NCI-H187 (cell line): ENCODE measurements at places on chromosomes 5 and 9.

DNA sequence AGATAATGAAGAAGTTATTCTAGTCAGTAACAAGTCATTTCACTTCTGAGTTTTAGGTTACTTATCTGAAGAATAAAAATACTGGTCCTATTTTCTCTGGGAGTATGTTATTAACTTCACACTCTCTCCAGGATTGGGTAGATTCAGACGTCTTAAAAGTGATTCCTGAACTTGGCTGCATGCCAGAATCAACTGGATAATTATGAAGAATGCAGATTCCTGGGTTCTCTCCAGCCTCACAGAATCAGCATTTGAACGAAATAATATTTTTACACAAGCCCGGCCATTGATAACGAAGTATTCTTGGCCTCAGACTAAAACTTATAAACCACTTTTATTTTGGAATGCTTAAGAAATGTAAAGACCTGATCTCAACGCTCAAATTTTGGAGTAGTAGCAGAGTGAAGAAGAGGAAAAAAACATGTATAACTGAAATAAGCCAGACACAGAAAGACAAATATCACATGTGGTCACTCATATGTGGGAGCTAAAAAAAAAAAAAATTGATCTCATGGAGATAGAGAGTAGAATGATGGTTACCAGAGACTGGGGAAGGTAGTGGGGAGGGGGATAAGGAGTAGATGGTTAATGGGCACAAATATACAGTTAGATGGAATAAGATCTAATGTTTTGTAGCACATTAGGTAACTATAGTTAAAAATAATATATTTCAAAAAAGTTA, 507.3 kb downstream of the ISL1 start:
- no peak for DNase-seq

- DNase-seq: no peak
Measured at GRCh38 chr5:54757541-54757940, 227.9 kb downstream of the ESM1 start.

DNA sequence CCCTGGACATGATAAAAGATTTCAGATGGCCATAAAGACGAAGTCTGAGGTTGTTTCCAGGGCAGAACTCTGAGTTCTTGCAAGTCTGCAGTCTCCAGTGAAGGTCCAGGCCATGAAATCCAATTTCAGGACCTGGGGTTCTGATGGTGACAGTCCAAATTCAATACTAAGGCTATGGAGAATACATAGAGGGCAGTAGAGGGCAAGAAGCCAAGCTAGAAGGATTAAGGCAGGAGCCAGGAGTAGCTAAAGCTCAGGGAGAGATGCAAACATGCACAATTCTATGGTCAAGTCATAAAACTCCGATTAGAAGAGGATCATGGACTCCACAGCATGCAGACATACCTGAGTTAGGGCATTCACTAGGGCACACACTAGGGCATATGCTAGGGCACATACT, 11.4 kb downstream of the SLIT3 start:
- no peak for DNase-seq

DNA sequence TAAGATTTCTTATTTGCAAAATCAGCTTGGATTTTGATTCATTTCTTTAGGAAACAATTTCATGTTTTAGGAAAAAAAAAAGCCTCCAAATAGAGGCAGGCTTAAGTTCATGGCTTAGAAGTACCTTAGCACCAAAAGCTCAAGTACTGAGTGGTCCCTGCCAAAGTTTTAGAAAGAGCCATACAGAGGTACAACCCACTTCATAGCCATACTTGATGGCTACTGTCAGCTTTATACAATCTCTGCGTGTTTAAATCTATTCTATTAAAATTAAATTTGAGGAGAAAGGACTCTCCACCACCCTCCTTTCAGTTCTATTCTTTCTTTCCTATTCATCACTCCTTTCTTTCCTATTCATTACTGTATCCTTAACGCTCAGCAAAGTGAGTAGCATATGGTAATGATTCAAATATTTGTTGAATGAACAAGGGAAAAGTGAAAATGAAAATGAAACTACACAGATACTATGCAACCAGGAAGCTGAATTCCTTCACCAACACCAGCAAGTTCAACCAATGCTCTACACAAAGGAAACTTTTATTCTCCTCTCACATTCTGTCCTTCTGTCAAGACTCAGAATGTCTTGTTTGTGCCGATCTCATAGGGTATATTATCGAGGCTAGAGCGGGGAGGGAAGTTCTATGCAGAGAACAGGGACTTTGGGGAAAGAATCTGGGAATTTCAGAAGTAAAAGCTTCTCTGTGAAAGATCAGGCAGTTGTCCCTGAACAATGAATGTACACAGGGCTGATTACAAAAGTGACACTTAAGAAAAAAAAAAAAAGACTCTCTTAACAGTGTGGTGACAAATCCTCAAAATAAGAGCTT, 138.6 kb upstream of the SPEF2 start:
- no peak for DNase-seq

- no peak for DNase-seq
Measured at GRCh38 chr5:155987265-155987810, 339.6 kb upstream of the SGCD start.

DNA sequence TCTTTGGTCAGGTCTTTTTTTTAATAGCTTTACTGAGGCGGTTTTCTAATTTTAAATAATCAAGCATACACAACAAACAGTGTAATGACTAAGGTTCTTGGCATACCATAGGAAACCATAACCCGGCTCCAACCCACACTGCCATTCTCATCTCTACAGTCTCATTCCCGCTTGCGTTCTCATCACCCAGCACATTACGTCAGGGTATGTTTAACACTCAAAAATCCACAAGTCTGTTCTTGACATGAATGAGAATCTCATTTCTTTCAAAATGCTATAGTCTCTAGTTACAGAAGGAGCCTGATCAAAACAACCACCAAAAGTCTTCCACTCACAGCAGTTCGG, 505 bp downstream of the C5orf34 start:
- no peak for DNase-seq

DNA sequence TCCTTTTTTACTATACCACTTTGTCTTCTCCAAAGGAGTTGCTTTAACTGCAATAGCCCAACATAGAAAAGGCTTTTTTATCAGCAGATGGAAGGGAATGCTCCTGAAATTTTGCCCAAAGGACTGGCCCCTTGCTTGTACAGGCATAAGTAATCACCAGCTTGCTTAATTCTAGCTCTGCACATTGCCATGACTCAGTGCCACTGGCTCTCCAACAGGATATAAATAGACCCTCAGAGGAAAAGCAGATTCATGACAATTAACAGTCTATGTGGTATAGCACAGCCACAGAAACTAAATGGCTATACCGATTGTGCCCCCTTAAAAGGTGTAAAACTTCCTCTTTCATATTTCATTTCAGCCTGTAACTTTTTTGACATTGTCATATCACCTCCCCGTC, 227.0 kb downstream of the ZNF608 start:
- DNase-seq: no peak

DNA sequence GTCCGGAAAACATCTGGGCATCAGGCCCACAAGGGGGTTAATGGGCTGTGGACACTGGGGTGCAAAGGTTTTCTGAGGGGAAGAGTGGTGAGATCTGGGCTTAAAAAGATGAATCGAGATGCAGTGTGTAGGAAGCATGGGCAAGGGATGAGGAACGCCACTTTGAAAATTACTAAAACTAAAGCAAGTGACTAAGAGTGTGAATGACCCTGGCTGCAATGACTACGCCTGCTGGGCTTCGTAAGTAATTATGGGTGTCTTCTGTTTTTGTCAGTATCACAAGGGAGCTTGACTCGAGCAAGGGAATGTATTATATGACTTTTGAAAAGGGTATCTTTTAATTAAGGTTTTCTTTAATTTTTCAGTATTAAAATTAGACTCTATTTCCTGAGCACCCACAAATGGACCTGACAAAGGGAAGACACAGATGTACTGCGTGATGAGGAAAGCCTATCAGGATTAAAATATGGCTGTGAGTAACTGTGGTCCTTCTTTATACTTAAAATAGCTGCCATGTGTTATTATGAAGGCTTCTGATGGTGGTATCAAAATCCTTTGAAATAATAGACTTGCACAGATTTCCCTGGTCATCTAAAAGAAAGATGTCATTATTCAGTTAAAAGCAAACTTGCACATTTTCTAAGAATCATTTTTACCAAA, 4.2 kb downstream of the CTXN3 start:
- no peak for DNase-seq

DNA sequence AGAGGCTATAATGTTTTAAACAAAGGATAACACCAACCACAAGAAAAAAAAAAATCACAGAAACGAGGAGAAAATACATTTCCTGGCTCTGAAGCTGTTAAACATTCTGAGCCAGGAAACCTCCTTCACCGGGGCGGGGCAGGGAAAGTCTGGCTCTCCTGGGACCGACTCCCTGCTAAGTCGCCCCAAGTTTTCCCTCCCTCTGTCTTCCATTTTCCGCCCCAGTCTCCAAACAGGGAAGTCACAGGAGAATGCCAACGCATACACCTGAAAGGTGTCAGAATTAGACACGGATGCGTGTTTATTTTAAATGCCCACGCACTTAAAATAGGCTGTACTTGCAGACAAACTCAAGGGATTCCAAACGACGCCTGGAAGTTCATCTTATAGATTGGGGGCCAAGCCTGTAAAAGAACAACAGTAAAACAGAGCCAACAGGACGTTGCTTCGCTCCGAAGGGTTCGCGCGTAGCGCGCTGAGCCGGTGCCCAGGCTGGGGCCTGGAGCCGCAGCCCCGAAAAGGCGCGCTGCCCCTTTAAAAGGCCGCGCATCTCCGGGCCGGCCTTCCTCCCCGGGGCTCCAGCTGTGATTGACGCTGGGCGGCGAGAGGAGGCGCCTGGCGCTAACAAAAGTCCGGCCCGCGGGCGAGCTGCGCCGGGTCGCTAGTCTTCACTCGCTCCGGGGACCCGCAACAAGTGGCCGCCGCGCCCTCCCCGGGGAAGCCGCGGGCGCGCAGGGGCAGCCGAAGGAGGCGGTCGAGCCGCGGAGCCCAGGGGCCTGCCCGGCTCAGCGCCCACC, at the start of gene FBXL7:
Gene FBXL7 (plus strand): TSS at position 653 of the 797 bp plus-strand sequence.
- DNase-seq: no peak

- peak; percentile 21 for DNase-seq
Measured at GRCh38 chr5:58983526-58984452, 400.9 kb downstream of the RAB3C start.

GRCh38 chr5:170278611-170279458, 18.7 kb downstream of the LCP2 start:
- DNase-seq: no peak

DNA sequence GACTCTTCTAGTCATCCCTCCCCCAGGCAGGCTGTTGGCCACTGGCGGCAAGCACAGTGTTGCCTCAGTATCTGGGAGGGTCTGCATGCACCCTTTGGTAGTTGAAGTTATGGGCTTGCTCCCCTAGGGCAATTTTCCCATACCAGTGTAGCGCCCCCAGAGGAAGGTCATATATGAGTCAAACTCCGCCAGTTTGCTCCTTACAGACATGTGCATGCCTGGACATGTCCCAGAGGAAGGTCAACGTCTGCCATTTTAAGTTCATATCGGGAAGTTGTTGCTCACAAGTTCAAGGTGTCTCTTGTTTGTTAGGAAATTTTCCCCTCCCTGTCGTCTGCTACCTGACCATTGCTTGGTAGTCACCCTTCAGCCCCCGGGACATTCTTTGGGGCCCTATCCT, 51.3 kb upstream of the MROH2B start:
- DNase-seq: no peak

DNA sequence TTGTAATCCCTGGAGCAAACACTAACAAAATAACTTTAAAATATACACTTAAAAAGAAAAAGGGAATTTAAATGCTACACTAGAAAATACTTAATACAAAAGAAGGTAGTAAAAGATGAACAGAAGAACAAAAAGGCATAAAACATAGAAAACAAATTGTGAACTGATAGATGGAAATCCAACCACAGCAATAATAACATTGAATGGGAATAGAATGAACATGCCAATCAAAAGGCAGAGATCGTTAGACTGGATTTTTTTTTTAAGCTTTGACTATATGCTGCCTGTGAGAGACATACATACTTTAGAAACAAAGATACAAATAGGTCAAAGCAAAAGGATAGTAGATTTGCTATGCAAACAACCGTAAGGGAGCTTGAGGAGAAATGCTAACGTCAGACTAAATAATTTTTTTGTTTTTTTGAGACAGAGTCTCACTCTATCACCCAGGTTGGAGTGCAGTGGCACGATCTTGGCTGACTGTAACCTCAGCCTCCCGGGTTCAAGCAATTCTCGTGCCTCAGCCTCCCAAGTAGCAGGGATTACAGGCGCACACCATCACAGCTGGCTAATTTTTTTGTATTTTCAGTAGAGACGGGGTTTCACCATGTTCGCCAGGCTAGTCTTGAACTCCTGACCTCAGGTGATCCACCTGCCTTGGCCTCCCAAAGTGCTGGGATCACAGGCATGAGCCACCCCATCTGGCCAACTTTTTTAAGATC, 6.5 kb downstream of the ABO start:
- no peak for DNase-seq

DNA sequence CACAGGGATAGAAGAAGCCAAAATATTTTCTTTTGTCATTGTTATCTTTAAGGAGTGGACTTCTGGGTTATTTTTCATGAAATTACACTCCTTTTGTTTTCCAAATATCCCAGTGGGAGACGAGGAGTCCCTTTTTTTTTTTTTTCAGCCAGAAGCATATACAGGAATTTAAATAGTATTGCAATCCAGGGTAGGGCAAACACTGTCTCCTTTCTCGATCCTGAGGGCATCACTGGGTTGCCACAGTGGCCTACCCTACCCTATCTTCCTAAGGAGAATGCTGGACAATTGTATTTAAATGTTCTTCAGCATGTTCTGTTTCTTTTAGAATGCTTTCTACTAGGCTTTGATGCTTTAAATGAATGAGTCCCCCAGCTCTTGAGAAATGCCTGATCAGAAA, 47.9 kb downstream of the LRRC70 start:
- no peak for DNase-seq

- DNase-seq: no peak
Measured at GRCh38 chr9:132562306-132562573, 20.2 kb upstream of the BARHL1 start.

- no peak for DNase-seq
Measured at GRCh38 chr9:130171226-130172148, 717 bp upstream of the NCS1 start.

DNA sequence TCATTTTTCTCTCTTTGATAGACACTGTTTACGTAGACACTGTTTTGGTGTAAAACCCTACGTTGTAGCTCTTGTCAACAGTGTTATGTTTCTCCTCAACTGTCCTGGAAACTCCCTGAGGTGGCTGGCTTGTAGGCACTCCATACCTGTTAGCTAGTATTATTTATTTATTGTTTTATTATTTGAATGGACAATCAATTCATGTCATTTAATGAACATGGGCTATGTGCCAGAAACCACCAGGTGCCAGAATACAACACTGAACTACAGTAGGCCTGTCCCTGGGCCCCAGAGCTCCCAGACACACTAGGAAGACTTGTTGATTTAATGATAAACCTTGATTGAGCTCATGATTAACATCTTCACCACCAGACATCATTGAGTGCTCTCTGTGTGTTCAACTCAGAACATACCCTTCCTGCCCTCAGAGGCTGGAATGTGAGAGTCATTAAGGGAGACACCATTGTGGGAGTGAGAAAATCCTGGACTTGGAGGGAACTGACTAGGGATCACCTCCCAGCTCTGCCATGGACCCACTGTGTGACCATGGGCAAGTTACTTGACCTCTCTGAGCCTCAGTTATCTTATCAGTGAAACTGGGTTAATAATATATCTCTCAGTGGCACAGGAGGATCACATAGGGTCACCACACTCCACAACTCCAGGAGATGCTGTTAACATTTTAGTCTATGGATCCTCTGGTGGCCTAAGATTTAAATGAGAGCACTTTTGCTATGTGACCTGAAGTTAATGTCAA, 19.2 kb downstream of the IRF1 start:
- no peak for DNase-seq
